Activated CD4-positive, alpha-beta T cell treated with anti-CD3 and anti-CD28 coated beads for 36 hours (primary cell): ENCODE measurements at places on chromosomes 4 and X. TPM values are rescaled to one million over a fixed set of nuclear protein-coding genes. Genes with fewer than 3 reads are reported as not detected.

The OTC gene
- total RNA-seq, result not detected

The IL9R gene
- total RNA-seq, result 1.2 TPM

The MAP3K15 gene
- total RNA-seq, result 1.0 TPM

The FATE1 gene
- total RNA-seq, result not detected

The TIGD4 gene
- 0.27 TPM for total RNA-seq

The RTL9 gene
- total RNA-seq, result 0.14 TPM

The L1CAM gene
- total RNA-seq, result 0.47 TPM

The CD40LG gene
- total RNA-seq, result 146 TPM

The CLOCK gene
- total RNA-seq, result 13.3 TPM

The ANOS1 gene
- total RNA-seq, result not detected

The PHOX2B gene
- not detected for total RNA-seq

The GAB1 gene
- total RNA-seq, result 0.48 TPM

The SSX1 gene
- total RNA-seq, result not detected

The BEX4 gene
- 9.9 TPM for total RNA-seq

The MAOA gene
- total RNA-seq, result 1.5 TPM
